Naive thymus-derived CD4-positive, alpha-beta T cell (primary cell): ENCODE measurements at places on chromosomes 3 and 15. TPM values are rescaled to one million over a fixed set of nuclear protein-coding genes. Genes with fewer than 3 reads are reported as not detected.
A peak's percentile ranks its signal among the peaks of the same experiment; 100 is the strongest.

DAZL gene
- not detected in 2 replicates for total RNA-seq

FAM162A gene
- 35.5 TPM for total RNA-seq

COL6A5 gene
- not detected for total RNA-seq

- H3K36me3 ChIP-seq: no peaks in the 10 kb centered on the region
- H3K27me3 ChIP-seq: no peaks in the 10 kb centered on the region
- no peak overlapping the region for H3K27ac ChIP-seq
- no peak for DNase-seq
- no peak overlapping the region for H3K4me3 ChIP-seq
Observed at GRCh38 chr3:5485427-5485826, 297.9 kb downstream of the EDEM1 start.

DNA sequence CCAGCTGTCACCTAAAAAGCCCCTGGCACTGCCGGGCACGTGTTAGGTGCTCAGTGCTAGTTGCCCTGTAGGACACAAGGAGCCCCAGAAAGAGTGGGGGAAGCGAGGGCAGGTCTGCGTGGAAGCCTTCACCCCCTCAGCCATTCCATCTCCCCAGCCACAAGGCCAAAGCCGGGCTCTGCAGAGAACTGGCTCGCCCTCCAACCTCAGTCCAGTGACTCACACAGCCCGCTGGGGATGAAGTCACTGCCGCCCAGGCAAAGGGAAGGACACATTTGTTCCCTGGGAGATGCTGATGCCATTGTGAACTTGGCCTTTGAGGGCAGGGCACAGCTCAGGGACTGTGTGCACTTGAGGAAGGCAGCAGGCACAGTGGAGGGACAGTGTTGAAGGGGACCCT lies 48.1 kb downstream of the IQSEC1 start:
- no peak for DNase-seq
- H3K4me1 ChIP-seq: no peaks in the 10 kb centered on the region
- H3K27ac ChIP-seq: no peak overlapping the region
- H3K36me3 ChIP-seq: no peaks in the 10 kb centered on the region
- H3K27me3 ChIP-seq: no peaks in the 10 kb centered on the region

DNA sequence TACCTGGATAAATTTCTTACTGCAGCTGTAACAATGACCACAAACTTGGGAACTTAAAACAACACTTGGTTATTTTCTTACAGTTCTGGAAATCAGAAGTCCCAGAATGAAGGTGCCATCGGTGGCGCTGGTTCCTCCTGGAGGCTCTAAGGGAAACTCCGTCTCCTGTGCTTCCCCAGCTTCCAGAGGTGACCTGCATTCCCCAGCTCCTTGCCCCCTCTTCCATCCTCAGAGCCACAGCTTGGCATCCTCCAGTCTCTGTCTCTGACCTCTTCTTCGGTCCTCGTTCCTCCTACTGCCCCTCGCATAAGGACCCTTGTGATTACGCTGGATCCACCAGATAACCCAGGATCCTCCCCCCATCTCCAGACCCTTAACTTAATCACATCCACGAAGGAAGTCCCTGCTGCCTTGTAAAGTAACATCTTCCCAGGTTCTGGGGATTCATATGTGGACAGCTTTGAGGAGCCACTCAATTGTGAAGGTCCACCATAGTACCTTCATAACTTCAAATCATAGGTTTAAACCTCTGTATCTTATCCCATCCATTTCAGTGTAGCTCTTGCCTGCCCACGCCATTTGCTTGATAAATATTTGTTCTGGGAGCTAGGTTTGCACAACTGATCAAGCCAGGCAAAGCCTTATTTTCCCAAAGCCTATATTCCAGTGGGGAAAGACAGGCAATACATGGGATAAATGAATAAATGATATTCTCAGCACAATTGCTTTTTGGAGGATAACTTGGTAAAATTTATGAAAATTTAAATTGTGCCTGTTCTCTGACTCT lies 34.8 kb downstream of the KLF15 start:
- H3K27ac ChIP-seq: no peak overlapping the region
- H3K36me3 ChIP-seq: no peaks in the 10 kb centered on the region
- no peak for DNase-seq

DNA sequence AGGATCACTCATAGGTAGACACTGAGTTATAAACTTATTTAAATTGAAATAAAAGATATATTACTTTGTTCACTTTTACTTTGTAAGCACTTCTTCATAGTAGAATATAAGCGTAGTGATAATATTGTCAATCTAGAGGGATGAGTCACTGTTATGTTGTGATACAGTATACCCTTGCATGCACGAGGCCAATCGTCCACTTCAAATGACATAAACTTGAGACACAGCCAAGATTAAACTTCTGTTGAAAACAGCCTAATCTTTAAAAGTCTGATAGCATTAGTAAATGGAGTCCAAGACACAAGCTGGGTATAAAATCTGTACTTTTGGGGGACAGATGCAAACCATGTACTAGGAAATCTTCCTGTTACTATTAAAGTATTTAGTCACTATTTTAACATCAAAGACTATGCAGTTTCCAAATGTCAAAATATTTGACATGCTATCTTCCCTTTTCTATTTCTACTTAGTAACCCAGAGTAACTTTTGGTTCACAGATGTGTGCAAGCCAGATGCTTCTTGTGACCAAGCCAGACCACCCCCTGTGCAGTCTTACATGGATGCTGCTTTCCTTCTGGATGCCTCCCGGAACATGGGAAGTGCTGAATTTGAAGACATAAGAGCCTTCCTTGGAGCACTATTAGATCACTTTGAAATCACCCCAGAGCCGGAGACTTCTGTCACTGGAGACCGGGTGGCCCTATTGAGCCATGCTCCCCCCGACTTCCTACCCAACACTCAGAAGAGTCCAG lies 85.3 kb downstream of the PIK3R4 start:
- H3K4me3 ChIP-seq: no peak overlapping the region
- no peak overlapping the region for H3K27ac ChIP-seq
- no peaks in the 10 kb centered on the region for H3K4me1 ChIP-seq
- no peaks in the 10 kb centered on the region for H3K27me3 ChIP-seq
- H3K36me3 ChIP-seq: no peaks in the 10 kb centered on the region
- no peak for DNase-seq

DNA sequence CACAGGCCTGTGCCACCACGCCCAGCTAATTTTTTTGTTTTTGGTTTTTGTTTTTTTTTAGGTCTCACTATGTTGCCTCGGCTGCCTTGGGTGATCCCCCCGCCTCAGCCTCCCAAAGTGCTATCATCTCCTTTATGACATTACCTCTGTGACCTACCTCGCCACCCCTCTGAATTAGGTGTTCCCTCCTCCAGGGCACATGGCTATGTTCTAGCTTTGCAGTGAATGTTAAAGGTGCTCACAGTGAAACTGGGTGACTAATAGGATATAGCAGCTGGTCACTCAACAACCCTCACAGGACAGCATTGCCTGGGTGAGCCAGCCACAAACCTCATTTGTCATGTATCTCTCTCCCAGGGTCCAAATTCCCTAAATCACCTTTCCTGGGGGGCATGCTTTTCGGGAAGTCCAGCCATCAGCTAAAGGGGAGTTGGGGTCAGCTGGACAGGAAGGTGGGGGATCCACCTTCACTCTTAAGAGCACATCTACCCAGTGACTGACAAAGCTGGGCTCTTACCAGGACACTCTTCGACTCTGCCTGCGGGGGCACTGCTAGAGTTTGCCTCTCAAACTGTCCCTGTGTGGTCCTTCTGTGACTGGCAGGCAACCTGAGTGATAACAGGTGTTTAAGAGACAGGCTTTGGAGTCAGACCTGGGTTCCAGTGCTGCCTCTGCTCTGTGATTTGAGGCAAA lies 1.6 kb upstream of the TTLL3 start:
- peak; percentile 40 for DNase-seq
- H3K27ac ChIP-seq: peak overlapping the region; percentile 90
- H3K27me3 ChIP-seq: no peaks in the 10 kb centered on the region
- no peak overlapping the region for H3K4me3 ChIP-seq
- H3K36me3 ChIP-seq: peaks cover 17% of the 10 kb centered on the region
- peaks cover 28% of the 10 kb centered on the region for H3K4me1 ChIP-seq

DNA sequence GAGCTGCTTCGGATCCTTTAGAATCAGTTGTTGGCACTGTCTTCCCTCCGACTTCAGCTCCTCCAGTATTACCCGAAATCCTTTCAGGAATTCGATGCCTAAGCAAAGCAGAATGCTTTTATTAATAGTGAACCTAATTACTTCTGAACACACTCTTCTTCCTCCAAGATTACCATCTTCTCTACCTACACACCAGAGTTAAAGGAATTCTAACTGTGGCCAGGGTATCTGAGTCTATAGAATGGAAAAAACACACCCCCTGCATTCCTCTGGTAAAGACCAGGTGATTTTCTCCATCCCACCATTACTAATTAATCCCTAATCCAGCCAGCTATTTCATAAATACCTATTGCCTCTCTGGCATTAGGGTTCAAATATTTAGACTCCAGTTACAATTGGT lies 49.8 kb downstream of the SPATA12 start:
- H3K4me3 ChIP-seq: no peak overlapping the region
- H3K36me3 ChIP-seq: no peaks in the 10 kb centered on the region
- H3K27me3 ChIP-seq: no peaks in the 10 kb centered on the region
- DNase-seq: no peak
- no peaks in the 10 kb centered on the region for H3K4me1 ChIP-seq
- no peak overlapping the region for H3K27ac ChIP-seq

DNA sequence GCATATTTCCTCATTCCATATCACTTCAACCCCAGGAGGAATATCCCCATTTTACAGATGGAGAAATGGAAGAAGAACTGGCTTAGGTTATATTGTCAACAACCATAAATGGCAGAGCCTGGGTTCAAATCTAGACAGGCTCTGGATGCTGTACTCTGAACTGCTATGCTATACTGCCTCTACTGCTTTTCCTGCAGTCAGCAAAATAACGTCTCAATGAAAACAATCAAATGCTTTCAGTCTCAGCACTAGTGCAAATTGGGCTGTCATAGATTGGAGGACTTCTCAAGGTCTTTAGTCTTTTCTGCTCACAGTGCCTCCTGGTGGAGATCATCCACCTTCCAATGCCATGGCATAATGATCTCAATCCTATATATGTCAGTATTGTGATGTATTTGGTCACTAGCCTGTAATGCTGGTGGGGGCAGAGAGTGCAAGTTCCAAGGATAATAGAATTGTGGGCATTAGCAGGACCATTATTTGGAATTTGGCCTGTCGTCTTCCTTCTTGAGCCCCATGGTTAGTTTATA lies 285.0 kb downstream of the CLSTN2 start:
- H3K27ac ChIP-seq: no peak overlapping the region
- no peaks in the 10 kb centered on the region for H3K27me3 ChIP-seq
- H3K4me3 ChIP-seq: no peak overlapping the region
- H3K36me3 ChIP-seq: no peaks in the 10 kb centered on the region
